ENCODE measurements at places on chromosomes 4 and X. TPM values are rescaled to one million over a fixed set of nuclear protein-coding genes. Genes with fewer than 3 reads are reported as not detected.

GRCh38 chr4:186825069-186825468 lies 101.4 kb upstream of the FAT1 start:
- DNase-seq: no peak

DNA sequence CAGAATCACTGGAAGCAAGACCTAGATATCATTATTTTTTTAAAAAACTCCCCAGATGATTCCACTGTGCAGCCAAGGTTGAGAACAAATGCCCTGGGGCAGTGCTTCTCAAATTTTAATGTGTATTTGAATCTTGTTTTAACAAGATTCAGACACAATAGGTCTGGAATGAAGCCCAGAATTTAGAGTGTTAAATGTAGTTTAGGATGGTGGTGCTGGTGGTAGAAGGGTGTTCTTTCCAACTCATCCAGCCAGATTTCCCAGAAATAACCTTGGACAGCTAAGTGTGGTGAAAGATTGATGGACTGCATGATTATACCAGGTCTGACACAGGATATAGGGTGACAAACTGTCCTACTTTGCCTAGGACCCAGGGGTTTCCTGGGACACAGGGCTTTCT lies 120.1 kb upstream of the MED14 start:
- peak; percentile 90 for DNase-seq

- DNase-seq: peak; percentile 15
Observed at GRCh38 chrX:43373032-43373431, 283.1 kb upstream of the MAOA start.

- DNase-seq: peak; percentile 92
Observed at GRCh38 chr4:8440492-8441311, at the start of the genes ACOX3 and TRMT44. Gene ACOX3 (minus strand): TSS chr4:8440723. CDS start chr4:8416521, 24,202 bp downstream. Gene TRMT44 (plus strand): TSS chr4:8440777. CDS start chr4:8440823, 46 bp downstream.

- peak; percentile 70 for DNase-seq
Observed at GRCh38 chr4:2805712-2806389, 13.0 kb downstream of the SH3BP2 start.

GRCh38 chr4:167222099-167222498 lies 12.2 kb downstream of the SPOCK3 start:
- DNase-seq: no peak

- DNase-seq: no peak
Observed at GRCh38 chr4:71217688-71218087, 121.1 kb upstream of the SLC4A4 start.

DNA sequence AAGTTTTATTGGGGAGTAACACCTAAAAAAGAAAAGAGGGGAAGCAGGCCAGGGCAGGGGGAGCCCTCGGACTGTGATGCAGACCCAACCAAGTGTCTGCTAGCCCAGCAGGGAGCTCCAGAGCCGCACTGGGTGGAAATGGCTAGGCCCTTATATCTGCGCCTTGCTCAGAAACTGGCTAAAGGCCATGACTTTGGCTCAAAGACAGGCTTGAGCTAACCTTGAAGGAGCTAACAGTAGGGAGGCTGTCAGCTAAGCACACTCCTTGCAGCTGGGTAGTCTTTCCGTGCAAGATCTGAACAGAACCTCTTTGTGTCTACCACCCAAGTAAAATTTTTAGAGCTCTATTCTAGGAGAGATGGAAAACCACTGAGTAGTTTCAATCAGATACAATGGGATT lies 43.0 kb downstream of the SEPSECS start:
- no peak for DNase-seq

- DNase-seq: no peak
Observed at GRCh38 chr4:17166954-17167353, 268.5 kb upstream of the LDB2 start.

DNA sequence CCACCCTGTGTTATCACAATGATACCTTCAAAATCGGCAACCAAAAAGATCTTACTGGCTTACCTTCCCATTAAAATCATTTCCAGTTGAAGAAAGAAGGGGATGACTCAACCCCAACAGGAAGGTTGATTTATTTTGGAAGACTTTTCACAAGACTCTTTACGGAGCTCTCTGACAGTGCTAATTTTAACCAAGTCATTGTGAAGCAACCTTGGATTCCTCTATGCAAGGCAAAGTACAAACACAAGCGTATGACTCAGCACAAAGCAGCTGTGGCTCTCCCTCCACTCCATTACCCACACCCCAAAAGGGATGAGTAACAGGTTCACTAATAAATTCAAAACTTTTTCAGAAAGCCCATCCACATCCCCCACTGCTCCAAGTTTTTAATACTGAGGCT lies 213.8 kb upstream of the FGF13 start:
- peak; percentile 89 for DNase-seq

GRCh38 chrX:42366181-42366580 lies 411.8 kb downstream of the PPP1R2C start:
- no peak for DNase-seq

DNA sequence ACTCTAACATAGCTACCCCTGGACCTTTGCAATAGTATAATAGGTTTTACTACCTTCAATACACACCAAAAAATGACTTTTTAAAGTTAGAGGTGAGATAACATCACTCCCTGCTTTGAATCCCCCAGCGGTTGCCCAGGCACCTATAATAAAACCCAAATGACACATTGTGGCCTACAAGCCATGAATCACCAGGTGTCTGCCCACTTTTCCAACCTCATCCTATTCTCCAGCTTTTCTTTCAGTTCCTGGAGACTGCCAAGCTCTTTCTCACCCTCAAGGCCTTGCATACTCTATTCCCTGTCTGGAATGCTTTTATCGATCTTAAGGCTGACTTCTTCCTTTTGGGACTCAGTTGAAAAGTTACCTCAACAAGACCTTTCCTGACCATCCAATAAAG lies 16.4 kb upstream of the PRSS48 start:
- peak; percentile 36 for DNase-seq

DNA sequence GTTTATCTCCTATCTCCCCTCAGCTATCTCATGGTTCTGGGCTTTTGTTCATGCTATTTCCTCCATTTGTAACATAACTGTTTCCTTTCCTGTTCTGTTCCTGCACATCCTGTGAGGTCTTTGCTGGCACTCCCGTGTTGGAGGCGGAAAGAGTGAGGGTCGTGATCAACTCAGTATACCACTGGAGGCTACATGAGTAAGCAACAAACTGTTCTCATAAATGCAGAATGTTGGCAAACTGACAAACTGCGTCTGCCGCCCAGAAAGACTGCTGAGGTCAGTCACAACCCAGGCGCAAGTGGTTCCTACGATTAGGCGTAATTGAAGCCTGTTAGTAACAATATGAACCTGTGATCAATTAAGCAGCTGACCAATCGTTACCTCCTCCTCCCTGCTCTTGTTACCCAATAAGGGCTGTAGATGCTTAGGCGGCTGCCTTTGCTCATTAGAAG lies 48.8 kb downstream of the C4orf33 start:
- DNase-seq: no peak

FAM149A gene
- 1.3 TPM for total RNA-seq

MAGEB6B gene
- not detected for total RNA-seq

MEPE gene
- total RNA-seq: not detected

REELD1 gene
- not detected for total RNA-seq

GCNA gene
- total RNA-seq: 3.4 TPM

GPR119 gene
- total RNA-seq: not detected

TEX13D gene
- total RNA-seq: not detected

Data from MCF 10A (cell line).